OCI-LY7 (cell line): ENCODE measurements at places on chromosomes 1 and 21. TPM values are rescaled to one million over a fixed set of nuclear protein-coding genes. Genes with fewer than 3 reads are reported as not detected.

- no peak for DNase-seq
Observed at GRCh38 chr1:175649416-175649815, 94.0 kb downstream of the TNR start.

DNA sequence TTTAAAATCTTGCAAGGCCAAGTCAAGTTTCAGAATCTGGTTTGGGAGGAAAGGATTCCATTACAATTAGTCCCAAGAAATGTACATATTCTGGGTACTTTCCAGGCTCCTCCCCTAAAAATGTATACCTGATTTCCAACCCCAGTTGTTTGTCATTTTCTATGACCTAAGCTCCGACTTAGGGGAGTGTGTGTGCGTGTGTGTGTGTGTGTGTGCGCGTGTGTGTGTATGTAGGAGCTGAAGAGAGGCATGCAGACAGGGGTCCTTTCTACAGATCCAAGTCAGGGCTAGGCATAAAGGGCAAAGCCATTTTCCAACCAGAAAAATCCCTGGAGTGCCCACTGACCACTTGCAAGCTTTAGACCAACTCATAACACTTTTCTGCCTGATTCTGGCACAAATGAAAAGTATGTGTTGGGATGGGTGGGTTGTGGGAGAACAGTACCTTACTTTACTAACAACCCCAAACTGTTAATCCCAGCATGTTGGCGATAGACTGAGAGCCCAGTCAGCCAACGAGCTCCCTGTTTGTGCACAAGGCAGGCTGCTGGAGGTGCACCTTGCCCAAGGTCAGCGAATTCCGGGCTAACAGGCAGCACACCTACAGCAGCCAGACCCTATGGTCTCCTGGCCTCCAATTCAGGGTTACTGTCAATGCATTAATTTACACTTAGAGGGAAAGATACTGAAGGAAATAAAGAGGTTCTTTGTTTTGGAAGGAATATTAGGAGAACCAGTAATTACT, 1.7 kb downstream of the TRABD2B start:
- no peak for DNase-seq

DNA sequence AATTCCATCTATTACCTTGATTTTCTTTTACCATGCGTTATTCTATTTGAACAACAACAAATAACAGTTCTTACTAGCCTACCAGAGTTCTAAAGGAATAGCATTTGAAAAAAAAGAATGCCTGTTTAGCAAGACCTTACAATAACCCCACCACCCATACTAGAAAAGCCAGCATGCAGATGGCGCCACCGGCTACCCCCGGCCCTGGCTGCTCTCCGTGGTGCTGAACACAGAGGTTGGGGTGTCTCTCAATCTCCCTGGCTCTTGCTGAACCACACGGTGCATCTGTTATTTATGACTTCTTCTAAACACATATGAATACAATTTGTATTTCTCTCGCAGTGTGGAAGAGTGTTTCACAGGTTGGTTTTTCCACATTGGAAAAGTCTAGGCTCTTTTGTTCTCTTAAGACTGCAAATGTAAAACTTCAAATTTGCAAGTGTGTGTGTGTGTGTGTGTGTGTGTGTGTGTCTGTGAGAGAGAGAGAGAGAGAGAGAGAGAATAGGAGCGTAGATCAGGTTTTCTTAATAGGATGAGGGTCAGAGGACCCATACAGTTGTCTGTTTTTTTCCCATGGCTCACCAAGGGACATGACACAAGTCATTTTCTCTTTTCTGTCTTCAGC, 13.6 kb downstream of the GRIK3 start:
- DNase-seq, result peak; percentile 64

DNA sequence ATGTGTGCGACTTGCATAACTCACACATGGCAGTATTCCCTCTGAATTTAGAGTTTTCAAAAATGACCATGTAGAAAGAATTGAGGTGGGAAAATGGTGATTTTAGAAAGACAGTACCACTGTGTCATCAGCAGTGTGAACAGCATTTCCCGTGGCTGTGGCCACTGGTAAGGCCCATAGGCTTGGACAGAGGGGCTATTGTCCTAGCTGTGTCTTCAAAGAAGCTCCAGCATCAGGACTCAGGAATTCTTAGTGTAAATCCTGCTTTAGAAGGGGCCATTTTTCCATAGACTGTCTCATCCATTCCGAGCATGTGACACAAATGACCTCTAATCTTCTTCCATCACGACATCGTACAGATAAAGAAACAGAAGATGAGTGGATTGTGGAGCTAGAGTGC, 119.3 kb upstream of the BACE2 start:
- no peak for DNase-seq

Gene REN
- not detected in 2 replicates for total RNA-seq

DNA sequence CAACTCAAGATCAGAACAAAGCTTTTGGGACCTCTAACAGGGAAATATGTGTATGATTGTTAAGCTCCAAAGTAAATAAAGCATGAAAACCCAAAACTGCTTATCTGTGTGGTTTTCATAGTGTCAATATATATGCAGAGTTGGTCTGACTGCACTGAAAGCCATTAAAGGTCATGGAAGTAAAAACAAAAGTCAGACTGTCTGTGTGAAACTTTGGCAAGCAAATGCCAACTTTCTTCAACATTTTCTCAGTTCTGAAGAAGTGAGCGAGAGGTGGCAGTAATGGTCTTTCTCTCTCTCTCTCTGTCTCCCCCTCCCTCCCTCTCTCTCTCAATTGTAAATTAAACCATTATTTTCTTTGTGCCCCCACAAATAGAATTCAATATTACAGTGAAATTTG, 100.1 kb upstream of the S1PR1 start:
- peak; percentile 42 for DNase-seq

DNA sequence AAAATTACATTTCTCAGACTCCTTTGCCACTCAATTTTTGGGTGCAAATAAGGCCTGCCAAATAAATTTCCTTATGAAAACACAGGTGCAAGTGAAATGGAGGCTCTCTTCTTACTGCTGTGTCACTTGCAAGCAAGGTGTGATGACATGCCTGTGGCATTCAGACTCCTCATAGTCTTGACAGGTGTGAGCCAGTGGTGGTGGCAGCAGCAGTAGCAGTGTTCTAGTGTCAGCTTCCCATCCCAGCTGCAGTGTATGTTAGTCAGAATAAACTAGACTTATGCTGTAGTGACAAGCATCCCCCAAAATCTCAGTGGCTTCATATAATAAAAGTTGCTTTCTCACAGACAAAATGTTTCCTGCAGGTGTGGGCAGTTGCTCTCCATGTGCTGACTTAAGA, 3.8 kb upstream of the EEIG2 start:
- DNase-seq, result no peak

- no peak for DNase-seq
Observed at GRCh38 chr1:216422821-216423520, at the start of gene USH2A. Gene USH2A (minus strand): TSS chr1:216423448. CDS start chr1:216422336, 1,112 bp downstream.

Gene PIGC
- 17.1 and 18.4 TPM in 2 replicates for total RNA-seq

- no peak for DNase-seq
Observed at GRCh38 chr1:178434360-178434759, 62.4 kb downstream of the CLEC20A start.

Gene LENEP
- 0.78 and 1.5 TPM in 2 replicates for total RNA-seq

GRCh38 chr1:151013518-151013917, 5.3 kb downstream of the PRUNE1 start:
- DNase-seq, result no peak

DNA sequence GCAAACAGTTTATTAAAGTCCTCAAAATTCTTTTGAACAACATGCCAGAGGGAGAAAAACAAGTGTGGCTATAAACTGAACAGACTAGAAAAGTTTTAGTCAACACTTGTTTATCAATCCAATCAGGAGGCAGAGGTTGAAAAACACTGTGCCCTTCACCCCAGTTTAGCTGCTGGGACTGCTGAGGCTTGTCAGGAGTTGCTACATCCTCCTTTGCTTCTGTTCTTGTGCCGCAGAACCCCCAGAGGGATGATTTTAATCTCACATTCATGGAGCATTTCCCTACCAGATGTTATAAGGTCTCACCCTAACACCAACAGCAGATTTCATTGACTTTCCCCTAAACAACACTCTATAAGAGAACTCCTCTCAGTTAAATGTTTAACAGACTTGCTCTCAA, 321.2 kb downstream of the VAV3 start:
- DNase-seq, result no peak

Gene PPM1J
- 3.7 and 4.2 TPM in 2 replicates for total RNA-seq

DNA sequence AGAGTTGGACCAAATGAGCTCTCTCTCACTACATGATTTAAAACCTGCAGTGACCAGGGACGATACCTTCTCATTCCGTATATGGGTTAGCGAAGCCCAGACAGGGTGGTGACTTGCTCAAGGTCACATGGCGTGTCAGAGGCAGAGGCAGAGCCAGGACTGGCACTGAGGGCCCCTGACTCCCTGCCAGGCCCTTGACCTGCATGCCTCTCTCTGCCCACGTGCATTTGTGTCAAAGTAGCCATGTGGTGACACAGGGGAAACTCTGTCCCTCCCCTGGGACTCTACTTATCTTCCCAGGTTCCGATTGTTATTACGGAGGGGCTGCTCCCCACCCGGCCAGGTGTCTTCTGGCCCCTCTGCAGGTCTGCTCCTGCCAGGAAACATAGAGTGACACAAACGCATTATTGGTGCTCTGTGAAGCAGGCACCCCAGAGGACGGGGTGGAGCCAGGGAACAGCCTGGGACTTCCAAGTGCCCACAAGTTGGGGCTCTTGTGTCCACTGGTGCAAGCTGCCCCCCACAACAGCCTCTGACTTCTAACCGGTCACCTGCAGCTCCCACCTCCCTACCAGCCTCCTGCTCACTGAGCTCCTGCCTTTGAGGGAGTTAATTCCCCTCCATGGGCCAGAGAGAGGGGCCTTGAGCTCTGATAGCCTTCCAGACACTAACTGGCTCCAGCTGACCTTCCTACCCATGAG, 7.3 kb upstream of the TINAGL1 start:
- no peak for DNase-seq

GRCh38 chr1:232557096-232557495, 72.8 kb downstream of the SIPA1L2 start:
- DNase-seq, result no peak

DNA sequence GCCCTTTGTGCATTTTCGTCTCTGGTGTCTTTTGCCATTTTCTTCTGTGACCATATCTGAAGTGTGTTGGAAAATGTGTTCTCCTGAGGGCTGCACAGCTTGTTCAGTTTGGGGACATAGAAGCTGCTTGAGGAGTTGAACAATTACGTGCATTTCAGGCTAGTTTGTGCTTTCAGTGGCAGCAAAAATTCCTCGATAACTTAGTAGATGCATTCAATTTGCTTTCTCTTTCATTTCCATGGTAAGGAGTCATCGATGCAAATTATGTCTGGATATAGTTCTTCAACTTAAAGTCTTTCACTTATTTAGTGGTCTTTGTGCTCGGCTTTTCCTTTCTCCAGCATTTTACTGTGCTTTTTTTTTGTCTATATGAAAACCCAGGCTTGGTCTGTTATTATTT, 441.5 kb downstream of the PLA2G4A start:
- DNase-seq, result no peak

DNA sequence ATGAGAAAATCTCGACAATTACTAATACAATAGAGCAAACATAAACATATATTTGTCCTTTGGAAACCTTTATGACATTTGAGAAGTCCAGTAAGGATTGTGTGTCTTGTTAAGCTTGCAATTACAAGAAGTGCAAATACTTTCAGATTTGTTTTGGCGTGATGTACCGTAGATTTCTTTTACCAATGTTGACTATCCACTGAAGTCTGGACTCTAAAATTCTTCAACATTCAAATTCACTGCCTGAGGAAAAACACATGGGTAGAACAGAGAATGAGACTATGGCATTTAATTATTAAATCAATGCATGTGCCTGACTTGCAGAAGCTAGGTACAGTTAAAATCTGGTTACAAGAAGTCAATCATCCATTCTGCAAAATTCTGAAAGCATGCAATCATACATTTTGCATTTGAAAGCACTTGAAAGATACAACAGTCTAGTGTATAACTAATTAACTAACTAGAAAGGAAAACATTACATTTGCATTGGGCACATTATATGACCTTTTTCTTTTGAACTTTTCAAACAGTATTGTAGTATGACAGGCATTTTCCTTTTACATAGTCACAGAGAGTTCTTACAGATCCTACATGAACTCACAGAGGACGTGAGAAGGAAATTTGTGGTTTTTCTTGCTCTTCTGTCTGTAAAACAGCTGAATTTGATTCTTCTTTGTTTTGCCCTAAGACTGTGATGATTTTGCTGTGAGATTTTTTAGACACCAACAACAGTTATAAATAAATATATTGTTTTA, 511.1 kb upstream of the ADGRL4 start:
- peak; percentile 40 for DNase-seq

Gene NBL1
- total RNA-seq, result not detected in 2 replicates

- no peak for DNase-seq
Observed at GRCh38 chr1:160399544-160400222, 681 bp upstream of the VANGL2 start.

DNA sequence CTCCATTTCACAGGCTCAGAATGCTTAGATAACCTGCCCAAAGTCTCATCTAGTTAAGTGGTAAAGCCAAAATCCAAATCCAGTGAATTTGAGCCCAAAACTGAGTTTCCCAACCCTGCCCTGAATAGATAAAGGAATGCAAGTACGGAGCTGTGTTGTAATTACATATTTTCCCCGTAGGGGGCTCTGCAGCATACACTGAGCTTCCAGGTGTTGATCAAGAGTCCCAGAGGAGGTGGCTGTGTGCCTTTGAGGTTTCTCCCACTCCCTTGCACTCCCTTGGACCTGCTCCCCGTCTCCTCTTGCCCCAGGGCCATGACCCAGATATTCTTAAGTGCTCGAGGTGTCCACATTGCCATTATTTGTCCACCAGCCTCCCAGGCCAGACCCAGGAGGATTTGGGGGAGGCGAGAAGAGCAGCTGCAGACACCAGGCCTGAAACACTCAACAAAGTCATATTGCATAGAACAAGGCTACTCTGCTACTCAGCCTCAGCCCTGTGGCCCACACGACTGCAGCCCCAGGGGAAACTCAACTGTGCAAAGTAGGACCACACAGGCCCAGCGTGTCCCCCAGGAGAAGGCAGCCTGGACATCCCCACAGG, 18.4 kb upstream of the LY9 start:
- DNase-seq, result peak; percentile 81

Gene BSND
- not detected in 2 replicates for total RNA-seq

DNA sequence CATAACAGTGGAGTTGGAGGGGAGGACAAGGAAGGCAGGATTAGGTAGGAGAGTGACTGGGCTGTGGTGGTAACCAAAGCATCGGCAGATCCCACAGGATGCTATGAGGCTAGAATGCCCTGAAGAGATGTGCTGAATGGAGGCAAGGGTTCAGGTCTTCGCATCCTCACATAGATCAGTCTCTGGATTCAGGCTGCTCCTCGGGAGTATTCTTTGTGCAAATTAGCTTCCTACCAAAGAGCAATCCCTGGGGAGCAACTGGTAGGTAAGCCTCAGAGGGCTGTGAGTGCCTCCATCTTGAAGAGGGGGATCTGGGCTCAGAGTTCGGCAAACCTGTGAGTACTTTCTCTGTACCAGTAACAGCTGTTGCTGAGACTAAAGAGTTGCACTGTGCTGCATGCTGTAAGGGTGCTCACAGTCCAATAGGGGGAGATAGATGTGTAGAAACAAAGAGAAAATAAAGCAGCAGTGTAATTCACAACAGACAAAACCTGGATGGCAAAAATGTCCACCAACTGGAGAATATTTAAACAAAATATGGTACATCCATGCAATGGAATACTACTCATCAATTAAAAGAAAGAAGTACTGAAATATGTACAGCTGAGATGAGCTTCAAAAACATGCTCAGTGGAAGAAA, 322.4 kb upstream of the DEPDC1 start:
- no peak for DNase-seq
